ENCODE measurements at places on chromosomes 5 and 9. TPM values are rescaled to one million over a fixed set of nuclear protein-coding genes. Genes with fewer than 3 reads are reported as not detected.
A peak's percentile ranks its signal among the peaks of the same experiment; 100 is the strongest.

GRCh38 chr9:133255371-133256135, 19.4 kb downstream of the ABO start:
- DNase-seq, result no peak

The HRCT1 gene
- 0.32 TPM for total RNA-seq

- no peak for DNase-seq
Observed at GRCh38 chr9:14924230-14925219, 14.3 kb upstream of the FREM1 start.

DNA sequence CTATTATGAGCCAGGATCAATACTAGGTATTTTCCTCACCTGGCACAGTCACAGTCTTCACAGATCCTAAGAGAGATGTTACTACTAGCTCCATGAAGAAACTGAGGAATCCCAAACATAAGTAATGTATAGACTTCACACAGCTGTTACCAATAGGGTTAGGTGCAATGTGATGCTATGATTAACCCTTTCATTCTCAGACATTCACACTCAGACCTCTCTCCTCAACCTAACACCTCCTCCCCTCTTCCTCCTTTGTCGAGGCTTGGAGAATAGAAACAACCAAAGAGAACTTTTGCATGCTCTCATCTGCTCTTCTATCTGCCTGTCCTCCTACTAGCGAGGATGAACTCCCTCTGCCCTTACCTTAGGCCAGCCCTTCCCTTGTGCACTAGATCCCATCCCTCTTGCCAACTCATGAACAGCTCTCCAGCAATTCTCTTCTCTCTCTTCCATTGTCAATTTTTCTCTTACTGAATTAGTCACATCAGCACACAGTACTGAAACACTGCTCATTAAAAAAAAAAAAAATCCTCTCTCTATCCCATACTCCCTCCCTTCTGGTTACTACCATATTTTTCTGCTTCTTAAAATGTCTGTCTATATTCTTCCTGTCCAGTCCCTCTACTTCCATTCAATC, 47.7 kb downstream of the MAPKAP1 start:
- DNase-seq, result no peak

DNA sequence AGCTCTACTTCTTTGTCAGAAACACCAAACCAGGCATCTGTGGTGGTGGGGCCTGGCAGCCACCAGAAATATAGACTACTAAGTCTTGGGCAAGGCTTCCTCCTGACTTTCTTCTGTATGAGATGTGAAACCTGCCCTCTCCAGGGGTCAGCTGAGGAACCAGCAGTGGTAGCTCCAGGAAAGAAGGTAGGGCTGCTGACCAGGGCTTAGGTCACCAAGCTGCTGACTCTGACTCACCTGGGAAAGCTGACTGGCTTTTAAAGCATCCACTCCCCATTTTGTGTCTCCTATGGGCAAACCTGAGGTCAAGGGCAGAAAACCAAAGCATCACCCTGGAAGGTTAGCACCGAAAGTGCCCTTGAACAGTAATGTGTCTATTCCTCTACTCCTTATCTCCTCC, 10.4 kb upstream of the SH3TC2 start:
- DNase-seq, result no peak

DNA sequence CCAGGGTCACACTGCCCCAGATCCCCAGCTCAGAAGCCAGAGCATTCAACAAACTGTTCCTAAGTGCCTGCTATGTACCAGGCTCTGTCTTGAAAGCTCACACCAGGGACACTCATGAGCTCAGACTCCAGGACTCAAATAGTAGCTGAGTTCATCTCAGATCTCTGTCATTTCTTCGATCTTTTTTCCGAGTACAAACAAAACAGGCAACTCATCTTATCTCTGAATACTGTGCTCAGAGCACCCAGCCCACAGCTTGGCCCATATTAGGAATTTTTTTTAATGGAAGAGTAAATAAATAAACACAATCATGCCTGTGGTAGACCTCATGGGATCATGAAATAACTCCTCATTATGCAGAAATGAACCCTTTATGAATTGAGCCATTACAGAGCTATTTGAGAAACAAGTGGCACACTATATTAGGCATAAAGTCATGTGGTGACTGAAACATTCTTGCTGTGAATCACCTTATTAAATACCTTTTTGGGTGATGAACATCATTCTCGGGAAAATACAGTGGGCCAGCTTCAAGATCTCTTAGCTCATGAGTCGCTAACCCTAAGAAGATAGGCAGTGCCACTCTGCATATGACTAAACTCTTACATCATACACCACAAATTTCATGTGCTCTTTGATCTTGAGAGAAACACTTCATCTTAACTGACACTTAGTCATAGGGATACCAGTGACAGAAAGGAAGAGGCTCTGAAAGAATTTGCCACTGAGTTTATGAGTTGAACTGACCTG, 9.9 kb downstream of the SH3RF2 start:
- peak; percentile 95 for DNase-seq

DNA sequence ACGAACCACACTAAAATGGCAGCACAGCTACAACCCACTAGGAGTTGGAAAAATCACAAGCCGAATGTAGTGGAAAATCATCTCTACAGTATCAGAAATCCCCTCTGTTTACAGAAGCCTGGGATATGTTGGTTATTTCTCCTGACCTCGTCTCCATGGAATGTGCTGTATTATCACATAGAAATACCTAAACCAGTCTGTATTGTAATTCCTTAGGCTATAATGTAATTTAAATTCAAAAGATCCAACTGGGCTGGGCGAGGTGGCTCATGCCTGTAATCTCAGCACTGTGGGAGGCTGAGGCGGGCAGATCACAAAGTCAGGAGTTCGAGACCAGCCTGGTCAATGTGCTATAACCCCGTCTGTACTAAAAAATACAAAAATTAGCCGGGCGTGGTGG, 244.8 kb upstream of the MPDZ start:
- no peak for DNase-seq

The FOXD4 gene
- 2.8 TPM for total RNA-seq

DNA sequence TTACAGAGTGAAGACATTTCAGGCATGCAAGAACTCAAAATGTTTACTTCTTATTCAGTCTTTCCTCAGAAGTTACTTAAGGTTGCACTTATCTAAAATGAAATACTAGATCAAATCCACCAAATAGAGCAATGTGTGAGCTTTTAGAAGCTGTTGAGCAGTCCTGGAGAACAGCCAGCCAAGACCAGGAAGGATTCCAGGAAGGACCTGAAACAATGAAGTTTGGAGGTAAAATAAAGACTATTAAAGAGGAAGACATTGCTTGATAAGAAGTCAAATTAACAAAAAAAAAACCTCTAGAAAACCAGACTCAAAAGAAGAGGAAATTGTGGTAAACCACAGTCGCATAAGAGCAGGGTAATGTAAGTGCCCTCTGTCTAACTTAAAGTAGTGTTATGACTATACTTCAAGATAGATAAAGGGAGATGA, 156.2 kb upstream of the S1PR3 start:
- no peak for DNase-seq

The ACOT12 gene
- total RNA-seq, result not detected

- no peak for DNase-seq
Observed at GRCh38 chr9:95608341-95608740, 91.6 kb upstream of the PTCH1 start.

The CEL gene
- total RNA-seq, result 6.9 TPM

DNA sequence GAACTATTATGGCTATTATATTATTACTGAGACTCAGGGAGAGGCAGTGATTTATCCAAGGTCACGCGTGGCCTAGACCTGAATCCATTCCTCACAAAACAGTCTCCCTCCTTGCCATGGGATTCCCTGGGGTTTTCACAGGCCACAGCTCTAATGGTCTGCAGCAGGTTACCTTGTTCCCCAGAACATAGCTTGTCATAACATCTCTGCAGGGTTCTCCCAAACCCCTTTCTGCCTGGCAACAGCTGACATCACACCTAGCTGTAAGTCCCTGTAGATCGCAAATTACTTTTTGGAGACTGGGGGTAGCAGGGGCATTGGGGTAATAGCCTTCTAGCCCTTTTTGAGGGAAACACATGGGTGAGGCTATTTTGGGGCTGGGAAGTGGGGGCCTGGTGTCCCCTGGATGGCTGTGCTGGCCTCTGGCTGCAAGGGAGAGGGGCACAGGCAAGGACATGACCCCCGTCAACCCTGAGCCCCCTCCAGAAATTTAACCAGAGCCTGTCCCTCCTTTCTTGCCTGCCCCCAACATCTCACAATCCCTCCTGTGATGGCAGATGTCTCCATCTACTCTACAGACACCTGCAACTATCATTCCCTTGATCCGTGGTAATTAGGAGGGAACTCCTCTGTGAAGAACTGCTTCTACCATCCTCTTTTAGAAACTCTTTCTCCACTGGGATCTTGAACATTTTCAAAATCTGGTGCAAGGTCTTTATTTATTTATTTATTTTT, 1.3 kb downstream of the CD74 start:
- DNase-seq, result no peak

The PPP2R2B gene
- not detected for total RNA-seq

The IL5 gene
- not detected for total RNA-seq

DNA sequence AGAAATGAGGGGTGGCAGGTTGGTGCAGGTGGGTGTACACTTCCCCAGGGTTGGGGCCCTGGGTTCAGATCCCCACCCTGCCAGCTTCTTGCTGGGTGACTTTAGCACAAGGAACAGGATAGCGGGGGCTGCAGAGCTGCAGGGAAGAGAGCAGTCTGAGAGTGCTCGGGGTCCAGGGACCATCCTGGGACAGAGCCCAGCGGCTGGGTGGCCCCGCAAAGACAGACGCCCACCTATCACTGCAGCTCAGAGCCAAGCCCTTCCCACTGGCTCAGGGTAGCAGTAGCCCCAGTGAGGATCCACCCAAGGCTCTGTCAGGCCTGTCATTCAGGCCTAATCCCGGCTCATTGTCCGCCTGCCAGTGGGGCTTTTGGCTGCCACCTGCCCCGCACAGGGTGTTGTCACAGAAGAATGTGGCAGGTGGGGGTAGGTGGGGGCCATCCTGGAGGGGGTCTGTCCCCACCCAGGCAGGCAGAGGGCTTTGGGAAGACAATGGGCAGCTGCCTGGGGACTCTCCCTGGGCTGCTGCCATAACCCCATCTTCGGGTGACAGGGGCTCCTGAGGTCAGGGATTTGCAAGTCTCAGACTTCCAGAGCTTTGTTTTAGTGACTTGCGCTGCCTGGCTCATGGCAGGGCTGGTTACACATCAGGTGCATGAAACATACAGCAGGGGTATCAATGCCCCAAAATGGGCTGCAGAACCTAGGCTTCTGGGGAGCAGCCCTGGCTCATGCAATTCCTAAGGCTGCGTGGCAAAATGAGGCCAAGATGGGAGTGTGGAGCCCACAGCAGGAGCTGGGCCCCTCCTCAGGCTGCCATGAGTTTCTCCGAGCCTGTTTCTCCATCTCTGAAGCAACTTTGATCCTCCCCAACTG, 52.1 kb downstream of the BARX1 start:
- DNase-seq, result no peak

- no peak for DNase-seq
Observed at GRCh38 chr5:177527595-177527994, 10.8 kb upstream of the DDX41 start.

DNA sequence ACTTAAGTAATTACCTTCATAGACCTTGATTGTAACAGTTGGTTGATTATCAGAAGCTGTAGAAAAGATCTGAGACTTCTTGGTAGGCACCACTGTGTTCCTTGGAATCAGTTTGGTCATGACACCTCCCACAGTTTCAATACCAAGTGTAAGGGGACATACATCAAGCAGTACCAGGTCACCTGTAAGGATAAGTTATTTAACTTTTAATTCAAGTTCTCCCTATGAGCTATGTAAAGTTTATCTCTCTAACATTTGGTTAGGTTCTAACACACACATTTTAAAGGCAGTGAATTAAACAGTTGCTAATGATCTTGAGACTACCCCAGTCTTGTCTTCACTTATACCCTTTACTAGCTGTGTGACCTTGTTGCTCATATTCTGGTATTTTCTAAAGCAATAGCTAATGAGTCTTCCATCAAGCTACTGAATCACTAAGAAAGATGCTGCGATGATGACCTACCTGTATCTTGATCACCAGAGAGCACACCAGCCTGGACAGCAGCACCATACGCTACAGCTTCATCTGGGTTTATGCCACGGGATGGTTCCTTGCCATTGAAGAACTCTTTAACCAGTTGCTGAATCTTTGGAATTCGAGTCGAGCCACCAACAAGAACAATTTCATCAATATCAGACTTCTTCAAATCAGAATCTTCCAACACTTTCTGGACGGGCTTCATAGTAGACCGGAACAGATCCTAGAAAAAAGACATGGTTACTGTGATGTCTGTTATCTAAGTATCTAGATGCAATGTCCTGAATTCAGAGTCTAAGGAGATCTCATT, 2.8 kb downstream of the HSPA5 start:
- DNase-seq, result no peak

GRCh38 chr9:121372239-121373010, 2.4 kb upstream of the STOM start:
- no peak for DNase-seq

The ALAD gene
- total RNA-seq, result 14.0 TPM

The PCDHGB3 gene
- total RNA-seq, result 0.10 TPM

DNA sequence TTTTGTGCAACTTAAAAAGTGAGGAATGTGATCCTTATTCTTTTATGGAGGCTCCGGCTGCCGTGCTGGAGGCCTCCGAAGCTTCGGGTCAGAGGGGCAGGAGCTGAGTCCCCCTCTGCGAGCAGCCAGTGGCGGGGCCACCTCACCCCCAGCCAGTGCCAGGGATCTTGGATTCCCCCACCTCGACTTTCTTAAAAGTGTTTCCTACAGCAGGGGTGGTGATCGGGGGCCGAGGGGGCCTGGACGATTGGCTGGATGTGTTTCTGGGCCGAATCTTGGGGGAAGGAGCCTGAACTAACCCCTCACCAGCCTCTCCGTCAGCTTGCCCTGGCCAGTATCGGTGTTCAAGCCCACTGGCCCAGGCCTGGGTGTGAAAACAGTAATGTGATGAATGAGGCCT, 92.2 kb upstream of the LMX1B start:
- no peak for DNase-seq

DNA sequence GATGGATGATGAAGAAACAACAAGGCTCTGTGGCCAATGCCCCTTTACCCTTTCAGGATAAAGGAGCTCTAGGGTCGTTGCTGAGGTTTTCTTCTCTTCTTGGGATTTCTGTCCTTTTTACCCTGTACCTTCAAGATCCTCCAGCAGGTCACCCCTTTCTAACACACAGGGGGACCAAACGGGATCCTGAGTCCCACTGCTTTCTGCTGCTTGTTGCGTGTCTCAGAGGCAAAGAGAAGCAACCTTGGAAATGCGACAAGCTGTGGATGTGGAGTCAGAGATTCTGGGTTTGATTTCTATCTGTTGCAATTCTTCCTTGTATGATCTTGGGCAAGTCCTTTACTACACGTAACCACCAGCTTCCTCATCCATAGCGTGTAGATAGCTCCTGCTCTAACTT, 20.5 kb downstream of the GLRA1 start:
- no peak for DNase-seq

GRCh38 chr5:3347741-3348140, 247.9 kb upstream of the IRX1 start:
- no peak for DNase-seq

GRCh38 chr5:149227168-149227826, 44.4 kb upstream of the AFAP1L1 start:
- peak; percentile 57 for DNase-seq

- no peak for DNase-seq
Observed at GRCh38 chr5:75558221-75558620, 46.5 kb downstream of the POLK start.

The ECPAS gene
- 71.1 TPM for total RNA-seq

The C5orf34 gene
- total RNA-seq, result 4.8 TPM

GRCh38 chr9:6545017-6545691, 100.4 kb downstream of the GLDC start:
- no peak for DNase-seq

GRCh38 chr5:162817364-162817763, 620.0 kb upstream of the CCNG1 start:
- DNase-seq, result no peak
